Activated CD4-positive, alpha-beta memory T cell treated with anti-CD3 and anti-CD28 coated beads, Interleukin-2, amount 10 ng/mL, durations not matched to agents 7 days and 5 days (primary cell): ENCODE measurements at places on chromosomes 3 and 15. TPM values are rescaled to one million over a fixed set of nuclear protein-coding genes. Genes with fewer than 3 reads are reported as not detected.

CLDN16 gene
- not detected for total RNA-seq

SLC22A13 gene
- 0.25 TPM for total RNA-seq

ZWILCH gene
- total RNA-seq = 28.9 TPM

RASGRF1 gene
- total RNA-seq = not detected

LRRC31 gene
- total RNA-seq = not detected

C3orf22 gene
- total RNA-seq = not detected

FOXB1 gene
- 5.2 TPM for total RNA-seq

CPN2 gene
- total RNA-seq = not detected

KNG1 gene
- not detected for total RNA-seq

NEO1 gene
- total RNA-seq = 7.6 TPM

ADCY5 gene
- total RNA-seq = not detected

IGDCC3 gene
- total RNA-seq = not detected

UBXN7 gene
- total RNA-seq = 60.5 TPM

SLC6A20 gene
- not detected for total RNA-seq

DISP2 gene
- 0.03 TPM for total RNA-seq

NTRK3 gene
- not detected for total RNA-seq

MASP1 gene
- not detected for total RNA-seq

POC1A gene
- 24.8 TPM for total RNA-seq

AGBL1 gene
- total RNA-seq = not detected

INKA1 gene
- 0.48 TPM for total RNA-seq

CCRL2 gene
- total RNA-seq = 5.4 TPM

GHSR gene
- total RNA-seq = not detected

MYO5C gene
- total RNA-seq = 1.3 TPM

PPARG gene
- total RNA-seq = 2.2 TPM

ROBO2 gene
- total RNA-seq = not detected

SLC35G2 gene
- total RNA-seq = 0.80 TPM

NANOGP8 gene
- not detected for total RNA-seq

PYGO1 gene
- total RNA-seq = not detected

TBC1D21 gene
- not detected for total RNA-seq

SLC2A2 gene
- total RNA-seq = not detected

GUCA1C gene
- not detected for total RNA-seq

LYSMD2 gene
- total RNA-seq = 14.8 TPM

CHRFAM7A gene
- 0.91 TPM for total RNA-seq

SCAANT1 gene
- not detected for total RNA-seq

BNIP2 gene
- total RNA-seq = 83.3 TPM

SH3GL3 gene
- not detected for total RNA-seq

A4GNT gene
- not detected for total RNA-seq

SAMMSON gene
- not detected for total RNA-seq

SQOR gene
- 142 TPM for total RNA-seq

TNIK gene
- 57.6 TPM for total RNA-seq
